Stimulated activated CD4-positive, alpha-beta T cell treated with anti-CD3 and anti-CD28 coated beads, Interleukin-1b, Interleukin-23, amount 100 ng/mL, for 24 hours (primary cell): ENCODE measurements at places on chromosomes 12 and 14.

DNA sequence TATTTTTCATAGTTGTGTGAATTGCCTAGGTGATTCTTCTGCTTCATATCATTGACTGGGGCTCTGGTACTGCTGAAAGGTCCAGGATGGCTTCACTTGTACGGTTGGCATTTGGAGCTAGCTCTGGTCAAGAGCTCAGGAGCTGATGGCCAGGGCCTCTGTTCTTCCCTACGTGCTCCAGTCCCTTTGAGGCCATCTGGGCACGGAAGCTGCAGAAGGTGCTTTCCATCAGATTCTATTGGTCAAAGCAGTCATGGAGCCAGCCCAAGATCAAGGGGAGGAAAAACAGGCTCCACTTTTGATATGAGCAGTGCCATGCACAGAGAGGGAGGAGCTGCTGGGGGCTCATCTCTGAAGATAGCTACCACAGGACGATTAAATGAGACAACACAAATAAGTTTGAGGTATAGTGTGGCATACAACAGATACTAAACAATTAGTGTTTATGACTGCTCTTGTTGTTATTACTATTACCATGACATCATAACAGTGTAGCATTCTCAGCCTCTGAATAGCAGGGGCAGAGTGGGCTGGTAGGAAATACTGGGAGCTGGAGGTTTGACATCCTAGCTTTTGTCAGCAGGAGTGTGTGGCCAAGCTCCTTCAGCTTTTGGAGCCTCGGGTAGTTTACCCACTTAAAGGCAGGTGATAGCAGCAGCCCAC, 10.4 kb downstream of the KRT83 start:
- DNase-seq, result no peak

GRCh38 chr14:106792543-106792942, 1266.2 kb downstream of the TMEM121 start:
- no peak for DNase-seq

DNA sequence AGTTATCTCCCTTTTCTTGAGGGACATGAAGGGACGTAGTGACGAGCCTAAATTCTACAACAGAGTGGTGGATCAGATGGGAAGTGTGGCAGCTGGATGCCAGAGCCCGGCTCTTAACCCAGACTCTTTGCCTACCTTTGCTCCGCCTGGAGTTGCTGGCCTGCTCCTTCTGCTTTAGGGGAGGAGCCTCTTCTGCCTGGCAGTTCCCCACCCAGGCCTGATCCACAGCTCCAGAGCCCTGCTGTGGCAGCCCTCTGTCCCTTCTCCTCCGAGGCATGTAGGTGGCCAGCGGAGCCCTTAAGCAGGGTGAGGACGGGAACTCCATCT, 2.3 kb upstream of the PRPH start:
- DNase-seq, result no peak

- no peak for DNase-seq
These were observed 39.1 kb downstream of the CCDC85C start for GRCh38 chr14:99564926-99565259.

DNA sequence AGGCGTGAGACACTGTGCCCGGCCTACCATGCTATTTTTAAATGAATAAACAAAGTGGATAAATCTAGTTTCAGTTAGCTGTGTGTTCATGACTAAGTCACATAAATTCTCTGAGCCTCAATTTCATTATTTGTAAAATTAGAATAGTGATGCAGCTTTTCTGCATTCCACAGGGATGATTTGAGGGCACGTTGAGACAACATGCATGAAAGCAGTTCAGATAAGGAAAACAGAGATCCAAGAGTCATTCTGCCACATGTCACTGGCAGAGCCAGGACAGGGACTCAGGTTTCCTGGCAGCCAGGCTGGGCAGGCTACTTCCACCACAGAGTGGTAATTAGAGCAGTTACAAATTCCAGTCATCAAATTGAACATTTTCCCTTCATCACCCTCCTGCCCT, 2.9 kb upstream of the PPP4R4 start:
- DNase-seq, result no peak

GRCh38 chr12:8629486-8630033, 16.9 kb upstream of the AICDA start:
- DNase-seq, result no peak
